Stimulated activated CD4-positive, alpha-beta T cell treated with anti-CD3 and anti-CD28 coated beads, Interleukin-12 subunit alpha, Interleukin-12 subunit beta, amount 100 ng/mL, for 48 hours (primary cell): ENCODE measurements at places on chromosomes 4 and X.
A peak's percentile ranks its signal among the peaks of the same experiment; 100 is the strongest.

GRCh38 chr4:173365359-173365996 is 5.3 kb upstream of the SAP30 start:
- DNase-seq: no peak

DNA sequence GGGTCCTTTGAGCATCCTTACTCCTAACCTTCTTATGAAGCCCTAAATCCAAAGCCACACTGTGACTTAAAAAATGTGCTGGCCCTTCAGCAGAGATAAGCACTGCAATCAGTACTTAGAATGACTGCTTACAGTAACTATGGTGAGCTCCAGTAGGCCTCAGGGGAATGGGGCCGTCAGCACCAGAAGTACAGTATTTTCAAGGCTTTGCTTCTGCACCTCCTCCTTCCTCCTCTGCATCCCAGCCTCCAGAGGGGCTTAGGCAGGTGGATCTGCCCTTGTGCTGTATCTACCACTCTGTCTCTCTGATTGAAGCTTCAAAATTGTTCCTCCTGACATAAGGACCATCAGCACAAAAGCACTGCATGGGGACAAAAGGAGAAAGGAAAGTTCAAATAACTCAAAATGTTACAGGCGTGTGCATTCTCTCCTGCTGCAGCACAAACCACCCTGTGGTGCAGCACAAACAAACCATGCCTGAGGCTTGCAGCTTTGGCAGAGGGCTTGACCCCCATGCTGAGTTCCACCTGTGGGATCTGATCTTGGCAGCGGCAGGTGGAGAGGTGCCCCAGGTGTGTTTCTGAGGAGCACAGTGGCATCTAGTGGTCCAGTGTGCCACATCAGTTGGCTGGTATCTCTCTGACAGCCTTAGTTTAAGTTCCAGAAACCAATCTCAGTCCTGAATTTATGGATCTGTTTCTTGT is 164.7 kb downstream of the SOWAHB start:
- no peak for DNase-seq

GRCh38 chr4:77156912-77157858 is at the start of gene CCNG2:
TSS of gene CCNG2 (plus strand) at chr4:77157207. CDS start at chr4:77158533, 1,326 bp downstream.
- peak; percentile 54 for DNase-seq

DNA sequence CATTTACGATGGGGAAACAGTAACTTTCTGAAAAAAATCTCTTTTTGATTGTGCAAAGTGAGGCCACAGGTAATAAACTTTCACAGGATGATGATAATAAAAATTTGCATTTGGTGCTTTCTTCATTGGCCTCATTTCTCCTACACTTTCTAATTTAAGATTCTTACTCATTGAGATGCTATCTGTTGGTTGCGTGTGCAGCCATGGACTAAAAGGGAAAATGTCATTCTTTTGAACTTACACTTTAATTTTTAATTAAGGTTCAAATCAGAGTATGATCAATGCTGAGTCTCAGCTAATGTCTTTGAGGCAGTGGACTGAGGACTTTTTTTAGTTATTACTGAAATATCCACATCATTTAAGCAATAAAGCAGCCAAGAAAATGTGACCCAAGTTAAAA is 87.6 kb downstream of the SEL1L3 start:
- DNase-seq: no peak

DNA sequence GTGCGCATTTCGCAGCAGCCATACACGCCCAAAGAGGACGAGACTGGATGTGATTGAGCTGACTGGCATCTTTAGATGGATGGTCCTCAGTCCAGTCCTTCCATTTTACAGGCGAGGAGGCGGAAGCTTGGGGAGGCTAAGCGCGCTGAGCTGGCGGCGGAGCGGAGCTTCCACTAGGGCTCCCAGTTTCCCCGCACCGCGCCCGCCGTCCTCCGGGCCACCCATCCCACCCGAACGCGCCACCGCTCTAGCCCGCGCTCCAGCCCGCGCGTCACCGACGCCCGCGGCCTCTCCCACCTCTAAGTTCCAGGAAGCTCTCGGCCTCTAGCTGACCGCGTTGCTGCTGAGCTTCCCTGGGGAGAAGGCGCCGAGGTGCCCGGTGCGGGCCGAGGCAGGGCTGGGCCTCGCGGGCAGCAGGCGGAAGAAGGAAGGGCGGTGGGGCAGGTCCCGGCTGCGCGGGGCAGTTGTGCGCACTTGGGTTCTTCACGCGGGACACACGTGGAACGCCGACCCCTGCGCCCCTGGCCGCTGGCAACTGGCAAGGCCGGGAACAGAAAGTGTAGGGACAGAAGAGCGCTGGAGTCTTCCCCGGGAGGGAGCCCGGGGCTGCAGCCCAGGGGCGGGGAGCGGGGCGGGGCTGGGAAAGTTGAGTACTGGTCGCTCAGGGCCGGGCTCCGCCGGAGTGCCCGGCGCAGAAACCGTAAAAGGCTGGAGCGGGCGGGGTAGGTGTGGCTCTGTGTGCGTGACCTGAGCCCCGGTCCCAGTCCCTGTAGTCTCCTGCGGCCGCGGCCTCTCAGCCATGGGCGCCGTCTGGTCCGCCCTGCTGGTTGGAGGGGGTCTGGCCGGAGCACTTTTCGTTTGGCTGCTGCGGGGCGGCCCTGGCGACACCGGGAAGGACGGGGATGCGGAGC is at the start of gene STBD1:
Gene STBD1, plus strand, starts transcription at position 763 of the 911 bp plus-strand sequence. Its CDS starts 37 bp downstream, at position 800.
- peak; percentile 9 for DNase-seq
